ENCODE measurements at places on chromosomes 12 and 14.

GRCh38 chr14:89657014-89657413 lies 240.0 kb upstream of the FOXN3 start:
- no peak for DNase-seq

GRCh38 chr14:50061664-50062437 lies 54.5 kb downstream of the VCPKMT start:
- peak; percentile 40 for DNase-seq

DNA sequence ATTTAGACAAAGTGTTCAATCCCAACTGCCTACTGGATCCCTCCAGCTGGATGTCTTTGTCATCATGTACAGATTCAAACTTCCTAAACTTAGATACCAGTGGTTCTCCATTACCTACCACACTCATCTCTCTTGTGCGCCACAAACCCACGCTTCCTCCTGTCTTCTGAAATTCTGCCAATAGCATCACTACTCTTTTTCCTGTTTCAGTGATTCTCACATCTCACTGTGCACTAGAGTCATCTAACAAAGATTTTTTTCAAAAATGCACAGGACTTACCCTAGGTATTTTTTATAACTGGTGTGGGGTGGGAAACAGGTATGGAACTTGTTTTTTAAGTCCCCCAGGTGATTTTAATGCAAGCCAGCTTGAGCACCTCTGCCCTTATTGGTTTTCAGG lies 5.9 kb downstream of the PSMB5 start:
- no peak for DNase-seq

- DNase-seq = no peak
Measured at GRCh38 chr14:72942934-72943333, 16.7 kb downstream of the DCAF4 start.

DNA sequence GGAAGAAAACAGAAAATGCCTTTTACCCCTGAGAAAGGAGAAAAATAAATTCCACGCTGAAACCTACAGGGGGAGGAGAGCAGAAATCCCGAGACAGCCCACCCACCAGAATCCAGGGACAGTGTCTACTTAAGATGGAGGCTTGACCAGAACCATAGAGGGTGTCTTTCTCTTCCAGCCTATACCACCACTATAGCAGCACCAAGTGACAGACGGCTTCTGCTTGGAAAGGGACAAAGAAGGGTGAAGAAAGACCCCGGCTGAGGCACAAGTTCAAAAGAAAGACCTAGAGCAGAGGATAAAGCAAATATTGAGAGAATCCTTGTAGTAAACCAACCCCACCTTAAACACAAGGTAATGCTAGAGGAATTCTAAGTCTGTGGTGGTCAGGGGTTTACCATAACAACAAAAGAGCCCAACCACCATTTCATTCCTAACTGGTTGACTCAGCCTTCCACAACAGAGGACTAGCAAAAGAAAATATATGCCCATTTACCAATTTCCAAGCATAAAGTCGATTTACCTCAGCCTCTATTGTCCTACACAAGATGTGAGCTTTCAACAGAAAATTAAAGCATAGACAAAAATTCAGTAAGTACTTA lies 105.3 kb upstream of the FOXG1 start:
- peak; percentile 97 for DNase-seq

DNA sequence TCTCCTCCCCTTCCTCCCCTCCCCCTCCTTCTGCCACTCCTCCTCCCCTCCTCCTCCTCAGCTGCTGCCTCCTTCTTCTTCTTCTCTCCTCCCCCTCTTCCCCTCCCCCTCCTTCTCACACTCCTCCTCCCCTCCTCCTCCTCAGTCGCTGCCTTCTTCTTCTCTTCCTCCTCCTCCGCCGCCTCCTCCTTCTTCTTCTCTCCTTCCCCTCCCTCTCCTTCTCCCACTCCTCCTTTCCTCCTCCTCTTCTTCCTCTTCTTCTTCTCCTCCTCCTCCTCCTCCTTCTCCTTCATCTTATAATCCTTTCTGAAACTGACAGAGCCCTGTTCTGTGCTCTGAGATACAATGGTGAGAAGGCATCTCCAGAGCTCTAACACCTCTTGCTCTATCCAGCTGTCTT lies 73.1 kb upstream of the DCD start:
- DNase-seq = no peak

DNA sequence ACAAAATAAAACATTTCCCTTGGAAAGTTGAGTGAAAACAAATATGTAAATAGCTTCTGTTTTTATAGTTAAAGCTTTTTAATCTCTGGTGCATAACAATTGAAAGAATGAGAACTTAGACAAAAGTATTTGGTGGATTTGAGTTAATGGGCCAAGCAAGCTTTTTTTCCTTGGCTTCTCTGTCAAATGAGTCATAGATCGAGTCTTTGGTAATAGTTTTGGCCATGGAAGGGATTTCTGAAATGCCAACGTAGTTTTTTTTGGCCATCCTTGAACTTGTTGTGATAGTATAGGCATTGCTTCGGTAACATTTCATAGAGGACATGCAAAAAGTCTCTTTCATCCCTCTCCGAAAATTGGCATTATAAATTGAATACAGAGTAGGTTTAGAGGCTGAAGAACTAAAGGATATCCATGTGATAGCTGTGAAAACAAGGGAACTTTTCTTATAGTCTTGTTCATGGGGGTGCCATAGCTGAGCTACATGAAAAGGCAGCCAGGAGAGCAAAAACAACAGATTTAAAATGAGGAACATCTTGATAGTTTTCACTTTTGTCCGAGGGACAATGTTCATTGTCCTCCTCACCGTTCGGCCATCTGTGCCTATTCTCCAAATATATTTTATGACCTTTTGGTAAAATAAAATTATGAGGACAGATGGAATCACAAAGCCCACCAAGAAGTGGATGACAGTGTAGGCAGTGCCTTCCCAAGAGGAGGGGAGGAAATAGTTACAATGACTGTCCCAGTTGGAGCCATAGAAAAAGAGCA lies 34.7 kb downstream of the GPR19 start:
- DNase-seq = peak; percentile 79

GRCh38 chr12:110908377-110909152 lies 11.8 kb downstream of the MYL2 start:
- DNase-seq = no peak

DNA sequence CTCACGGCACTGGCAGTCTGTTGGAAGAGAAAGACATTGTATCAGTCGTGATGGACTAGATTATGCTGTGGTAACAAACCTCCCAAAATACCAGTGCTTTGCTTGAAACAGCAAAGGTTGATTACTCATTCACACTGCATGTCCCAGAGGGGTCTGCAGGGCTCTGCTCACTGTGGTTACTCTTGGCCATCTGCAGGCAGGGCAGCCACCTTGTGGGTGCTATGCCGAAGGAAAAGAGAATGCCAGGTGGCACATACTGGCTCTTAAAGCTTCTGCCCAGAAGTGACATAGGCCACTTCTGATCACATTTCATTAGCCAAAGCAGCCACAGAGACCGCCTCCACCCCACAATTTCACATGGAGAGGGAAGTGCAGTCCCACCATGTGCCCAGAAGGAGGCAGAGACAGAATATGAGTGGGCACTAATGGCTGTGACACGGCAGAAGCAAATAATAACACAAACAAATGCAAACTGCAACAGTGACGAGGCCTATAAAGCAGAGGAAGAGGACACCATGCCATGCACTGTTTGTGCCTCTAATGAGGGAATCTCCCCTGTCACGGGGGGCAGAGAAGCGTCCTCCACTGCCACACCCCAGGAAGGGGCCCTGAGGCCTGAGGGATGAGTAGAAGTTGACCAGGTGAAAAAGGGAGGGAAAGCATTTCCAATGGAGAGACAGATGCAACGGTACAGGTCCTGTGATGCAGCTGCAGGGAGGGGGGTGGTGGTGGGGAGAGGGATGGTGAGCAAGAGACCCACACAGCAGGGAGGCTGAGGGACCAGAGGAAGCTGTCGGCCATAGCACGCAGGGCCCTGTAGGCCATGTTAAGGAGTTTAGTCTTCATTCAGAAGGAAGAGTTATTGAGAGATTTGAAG lies 51.7 kb upstream of the KICS2 start:
- no peak for DNase-seq

DNA sequence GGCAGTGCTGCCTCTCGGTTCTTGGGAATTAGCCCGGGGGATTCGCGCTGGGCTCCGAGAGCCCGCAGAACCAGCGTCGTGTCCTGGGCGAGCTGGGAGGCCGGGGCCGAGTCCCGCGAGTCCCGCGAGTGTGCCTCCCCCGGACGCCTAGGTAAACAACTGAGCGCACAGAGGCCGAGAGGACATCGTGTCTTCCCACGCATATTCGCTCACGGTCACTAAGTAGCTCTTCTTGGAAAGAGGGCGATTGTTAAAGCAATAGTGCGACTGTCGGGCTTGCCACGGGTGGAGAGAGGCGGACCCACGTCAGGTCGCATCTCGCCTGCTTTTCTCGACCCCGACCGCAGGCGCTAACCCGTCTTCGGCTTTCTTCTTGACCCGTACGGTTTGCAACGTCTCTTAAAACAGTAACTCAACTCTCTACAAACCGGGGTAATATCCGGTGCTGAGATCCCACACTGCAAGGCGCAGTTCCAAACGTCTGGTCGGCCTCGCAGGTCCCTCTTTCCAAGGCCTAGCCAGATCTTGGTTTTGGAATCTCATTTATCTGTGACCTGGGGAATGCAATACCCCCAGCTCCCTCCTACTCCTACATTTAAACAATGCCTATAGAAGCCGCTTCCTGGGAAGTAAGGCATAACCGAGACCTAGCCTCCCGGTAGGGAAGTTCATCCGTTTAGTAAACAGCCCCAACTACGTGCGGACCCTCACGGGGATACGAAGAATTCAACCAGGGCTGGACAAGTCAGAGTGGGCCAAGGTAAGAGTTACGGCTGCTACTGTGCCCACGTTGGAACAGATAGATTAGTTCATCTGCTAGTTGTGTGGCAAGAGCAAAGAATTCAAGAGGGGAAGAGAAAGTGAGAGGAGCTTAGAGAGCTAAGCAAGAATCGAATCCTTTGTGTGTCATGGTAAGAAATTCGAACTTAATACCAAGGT lies 736 bp upstream of the PHLDA1 start:
- DNase-seq = peak; percentile 80

DNA sequence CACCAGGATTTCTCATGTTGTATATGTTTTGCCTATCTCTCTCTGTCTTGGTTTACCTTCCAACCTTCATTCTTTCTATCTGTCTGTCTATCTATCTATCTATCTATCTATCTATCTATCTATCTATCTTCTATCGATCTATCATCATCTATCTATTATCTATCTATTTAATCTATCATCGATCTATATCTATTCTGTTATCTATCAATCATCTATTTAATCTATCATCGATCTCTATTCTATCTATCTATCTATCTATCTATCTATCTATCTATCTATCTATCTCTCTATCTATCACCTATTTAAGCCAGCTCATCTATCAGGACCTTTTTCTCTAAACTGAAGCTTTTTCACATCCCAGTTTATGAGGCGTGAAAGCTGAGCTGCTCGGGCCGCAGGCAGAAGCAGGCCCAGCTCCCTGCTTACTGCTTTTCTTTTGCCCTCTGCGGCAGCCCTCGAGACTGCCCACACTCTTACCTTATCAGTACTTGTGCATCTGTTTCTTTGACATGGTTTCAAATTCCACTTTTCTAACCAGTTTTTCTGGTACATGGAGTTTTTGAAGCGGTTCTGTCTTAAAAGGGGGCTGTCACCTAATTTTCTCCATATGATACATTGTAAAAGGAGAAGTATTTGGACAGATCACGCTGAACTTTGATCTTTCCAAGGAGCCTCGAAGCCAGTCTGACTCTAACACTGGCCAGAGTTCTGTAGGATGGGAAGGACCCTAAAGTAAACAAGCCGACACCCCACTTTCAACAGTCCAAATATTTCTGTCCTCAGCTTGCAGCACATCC lies 44.4 kb upstream of the GSG1 start:
- DNase-seq = no peak

DNA sequence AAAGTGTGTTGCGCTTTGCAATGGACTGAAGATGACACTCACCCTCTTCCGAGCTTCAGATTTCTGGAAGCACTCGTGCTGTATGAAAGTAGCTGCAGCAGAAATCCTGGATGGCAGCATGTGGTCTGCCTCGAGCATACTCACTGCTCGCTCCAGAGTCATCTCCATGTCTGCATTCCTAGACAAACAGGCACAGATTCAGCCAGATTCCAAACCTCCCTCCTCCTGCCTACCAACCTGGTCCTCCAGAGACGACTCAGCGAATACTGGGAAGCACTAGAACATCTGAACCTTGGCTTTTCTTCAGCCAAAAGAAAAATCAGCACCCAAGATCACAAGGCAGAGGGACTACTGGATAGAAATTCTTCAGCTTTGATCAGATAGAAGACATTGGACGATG lies 27.7 kb downstream of the PKP2 start:
- DNase-seq = no peak

GRCh38 chr14:23447361-23448350 lies 12.2 kb upstream of the MYH7 start:
- DNase-seq = no peak
